ENCODE measurements at places on chromosomes 7 and 10.

DNA sequence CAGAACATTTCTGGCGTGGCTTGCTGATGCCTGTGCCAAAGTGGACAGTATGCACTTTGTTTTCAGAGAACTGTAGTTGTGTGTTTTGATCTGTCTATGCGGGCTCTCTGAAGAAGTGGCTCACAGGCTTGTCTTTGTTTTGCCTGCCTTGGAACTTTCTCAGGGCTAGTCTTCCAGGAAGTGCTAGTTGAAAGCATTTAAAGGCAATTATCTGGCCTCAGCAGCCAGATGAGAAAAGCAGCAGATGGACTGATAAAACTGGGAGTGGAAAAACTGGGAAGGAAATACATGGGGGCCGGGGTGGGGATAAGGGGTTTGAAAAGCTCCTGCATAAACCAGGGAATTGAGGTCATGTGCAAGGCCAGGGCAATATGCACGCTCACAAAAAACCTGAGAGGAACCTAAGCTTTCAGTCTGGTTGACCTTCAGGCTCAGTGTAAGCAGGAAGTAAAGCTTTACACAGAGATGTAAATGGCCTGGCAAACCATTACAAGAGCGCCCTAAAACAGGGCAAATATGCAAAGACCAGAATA is 94.5 kb downstream of the ZNF33B start:
- DNase-seq, result no peak

DNA sequence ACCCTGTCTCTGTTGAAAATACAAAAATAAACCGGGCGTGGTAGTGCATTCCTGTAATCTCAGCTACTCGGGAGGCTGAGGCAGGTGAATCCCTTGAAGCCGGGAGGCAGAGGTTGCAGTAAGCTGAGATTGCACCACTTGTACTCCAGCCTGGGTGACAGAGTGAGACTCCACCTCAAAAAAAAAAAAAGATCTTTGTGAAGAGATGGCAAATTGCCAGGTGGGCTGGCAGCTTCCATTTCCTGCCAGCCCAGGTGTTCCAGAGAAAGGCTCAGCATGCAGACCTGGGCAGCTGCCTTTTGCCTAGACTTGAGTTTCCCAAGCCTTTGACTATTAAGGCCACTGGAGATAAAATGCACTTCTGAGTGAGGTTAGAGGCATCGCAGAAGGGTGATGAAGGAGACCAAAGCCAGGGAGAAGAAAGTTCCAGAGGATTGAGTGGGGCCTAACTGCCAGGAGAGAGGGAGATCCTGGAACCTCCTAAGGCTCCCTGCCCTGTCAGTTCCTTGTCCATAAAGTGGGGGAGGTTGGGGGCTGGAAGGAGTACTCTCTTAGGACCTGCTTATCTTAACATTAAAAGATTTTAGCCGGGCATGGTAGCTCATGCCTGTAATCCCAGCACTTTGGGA is 10.0 kb upstream of the DDIT4 start:
- no peak for DNase-seq

DNA sequence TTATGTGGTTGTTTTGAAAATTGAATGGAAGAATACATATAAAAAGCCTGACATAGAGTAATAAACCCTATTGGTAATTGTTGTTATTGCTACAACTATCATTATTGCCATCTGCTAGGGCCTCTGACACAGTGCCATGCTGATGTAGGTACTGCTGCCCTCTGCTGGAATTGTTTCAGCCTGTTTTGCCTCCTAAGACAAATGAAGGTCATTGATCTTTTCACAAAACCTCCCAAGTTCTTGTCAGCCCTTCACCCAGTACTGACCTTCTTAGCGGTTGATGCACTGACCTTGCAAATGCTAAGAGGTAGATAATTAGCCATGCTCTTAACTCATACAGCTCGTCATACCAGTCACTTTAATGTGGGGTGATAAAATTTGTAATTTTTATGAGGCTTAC is 975.2 kb downstream of the SORCS1 start:
- DNase-seq, result no peak

DNA sequence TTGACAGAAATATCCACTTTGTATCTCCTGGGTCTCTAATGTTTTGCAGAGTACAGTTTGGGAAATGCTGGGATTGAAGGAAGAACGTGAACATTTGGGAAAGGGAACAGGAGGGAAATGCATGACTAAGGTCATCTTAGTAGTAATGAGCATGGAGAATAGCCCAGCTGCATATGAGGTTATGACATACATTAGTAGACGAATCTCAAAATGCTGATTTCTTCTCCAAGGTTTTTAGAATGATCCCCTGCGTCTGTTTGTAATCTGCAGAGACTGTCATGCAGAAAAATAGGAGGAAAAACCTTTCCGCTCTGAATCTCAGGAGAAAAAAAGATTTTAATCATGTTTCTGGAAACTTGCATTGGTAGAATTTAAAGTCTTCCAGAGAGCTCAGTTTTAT is 133.6 kb downstream of the PPP1R9A start:
- no peak for DNase-seq

DNA sequence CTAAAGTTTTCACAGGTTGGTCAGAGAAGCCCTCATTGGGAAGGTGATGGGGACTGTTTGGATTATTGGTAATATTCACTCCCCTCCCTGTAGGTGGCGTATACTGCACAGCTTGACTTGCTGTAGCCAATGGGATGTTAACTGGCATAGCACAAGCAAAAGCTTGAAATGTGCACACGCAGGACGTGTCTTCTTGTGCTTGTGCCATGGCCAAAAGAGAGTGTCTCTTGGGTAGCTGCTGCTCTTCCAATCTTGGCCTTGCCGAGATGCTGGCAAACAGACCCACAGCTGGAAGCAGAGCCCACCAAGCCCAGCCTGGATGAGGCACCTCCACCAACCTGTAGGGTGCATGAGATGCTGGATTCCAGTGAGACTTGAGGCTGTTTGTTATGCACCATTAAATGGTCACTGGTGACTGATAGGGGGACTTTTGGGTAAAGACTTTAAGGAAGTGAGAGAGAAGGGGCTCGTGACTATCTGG is 266.0 kb downstream of the GRID1 start:
- no peak for DNase-seq

DNA sequence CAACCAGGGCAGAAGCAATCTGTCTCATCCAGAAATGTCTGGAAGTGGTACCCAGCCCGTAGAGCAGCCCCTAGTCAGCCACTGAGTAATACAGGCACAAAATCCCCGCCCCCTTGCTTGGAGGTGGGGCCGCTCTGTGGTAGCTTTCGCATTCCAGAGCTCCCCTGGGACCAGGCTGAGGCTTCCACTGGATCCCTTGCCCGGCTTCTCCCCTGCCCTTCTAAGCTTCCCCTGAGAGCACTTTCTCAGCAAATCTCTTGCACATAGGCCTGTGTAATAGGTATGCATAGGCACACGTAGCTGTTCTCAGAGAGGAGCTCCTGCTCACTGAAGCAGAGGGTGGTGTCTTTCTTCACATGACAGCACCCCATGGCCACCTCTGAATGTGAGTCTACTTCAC is 144.2 kb downstream of the BMS1 start:
- DNase-seq, result no peak

DNA sequence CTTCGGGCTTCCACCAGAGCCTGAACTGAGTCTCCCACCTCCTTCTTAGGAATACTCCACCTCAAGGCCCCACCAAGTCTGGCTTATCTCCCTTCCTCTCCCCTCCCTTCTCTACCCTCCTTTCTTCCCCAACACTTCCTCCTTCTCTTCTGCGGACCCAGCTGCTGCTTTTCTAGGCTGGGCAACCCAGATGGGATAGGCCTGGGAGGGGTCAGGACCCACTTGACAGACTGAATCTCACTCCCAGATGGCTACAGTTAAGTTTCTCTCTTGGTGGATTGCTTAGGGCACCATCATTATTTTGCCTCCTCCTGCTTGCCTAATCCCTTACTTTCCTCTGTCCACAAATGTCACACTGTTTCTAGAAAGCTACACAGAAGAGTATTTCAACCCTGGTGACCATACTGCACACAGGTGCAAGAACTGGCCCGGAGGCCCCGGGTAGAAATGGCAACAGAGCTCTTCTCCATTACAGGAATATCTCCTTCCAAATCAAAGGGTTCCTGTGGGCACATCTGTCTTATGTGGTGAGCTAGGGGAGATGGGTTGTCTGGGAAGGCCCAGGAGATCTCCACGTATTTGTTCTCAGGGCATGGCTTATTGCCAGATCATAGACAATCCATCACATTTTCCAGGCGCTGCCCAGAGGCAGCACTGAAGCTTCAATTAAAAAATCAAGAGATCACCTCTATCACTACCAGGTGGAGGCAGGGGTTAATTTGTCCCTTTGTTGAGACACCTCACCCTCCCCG is 5.1 kb upstream of the HOXA11 start:
- DNase-seq, result no peak

GRCh38 chr10:108421266-108421665 is 1256.8 kb upstream of the SORCS1 start:
- DNase-seq, result no peak

- no peak for DNase-seq
These were observed 380.7 kb upstream of the STEAP1 start for GRCh38 chr7:89773611-89774010.

- DNase-seq, result no peak
These were observed 35.4 kb upstream of the COL13A1 start for GRCh38 chr10:69766161-69766910.

- no peak for DNase-seq
These were observed 130.1 kb upstream of the EGR2 start for GRCh38 chr10:62946278-62946677.
